Fibroblast of skin of left quadriceps (primary cell): ENCODE measurements at places on chromosomes 2 and 18.
A peak's percentile ranks its signal among the peaks of the same experiment; 100 is the strongest.

DNA sequence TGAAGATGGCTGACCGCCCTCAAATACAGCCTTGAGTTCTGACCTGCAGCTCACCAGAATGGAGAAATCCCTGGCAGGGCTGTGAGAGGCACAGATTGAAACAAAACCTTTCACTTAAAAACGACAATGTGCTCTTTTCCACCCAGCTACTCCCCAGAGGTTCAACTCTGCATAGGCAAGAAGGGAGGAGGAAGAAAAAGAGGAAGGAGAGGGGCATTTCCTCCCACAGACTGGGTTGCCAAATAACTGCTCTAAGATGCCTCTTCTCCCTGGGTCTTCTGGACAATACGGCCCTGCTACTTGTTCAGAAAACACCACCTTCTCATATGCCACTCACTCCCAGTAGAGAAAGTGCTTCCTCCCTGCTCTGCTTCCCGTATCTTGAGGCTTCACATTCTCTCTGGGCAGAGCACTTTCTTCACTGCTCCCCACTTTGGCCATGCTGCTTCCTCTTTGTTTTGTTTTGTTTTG lies 136.4 kb upstream of the SLC1A4 start:
- no peak for DNase-seq

GRCh38 chr2:70922235-70923234 lies 13.2 kb upstream of the ATP6V1B1 start:
- DNase-seq, result no peak

- DNase-seq, result no peak
Measured at GRCh38 chr2:136057802-136058140, 60.2 kb downstream of the CXCR4 start.

- no peak for DNase-seq
Measured at GRCh38 chr2:43011158-43011491, 215.3 kb downstream of the ZFP36L2 start.

GRCh38 chr2:239688122-239688681 lies 287.4 kb upstream of the HDAC4 start:
- no peak for DNase-seq

GRCh38 chr2:118786746-118787145 lies 60.7 kb downstream of the EN1 start:
- no peak for DNase-seq

- DNase-seq, result no peak
Measured at GRCh38 chr2:223822818-223823217, 14.6 kb downstream of the AP1S3 start.

DNA sequence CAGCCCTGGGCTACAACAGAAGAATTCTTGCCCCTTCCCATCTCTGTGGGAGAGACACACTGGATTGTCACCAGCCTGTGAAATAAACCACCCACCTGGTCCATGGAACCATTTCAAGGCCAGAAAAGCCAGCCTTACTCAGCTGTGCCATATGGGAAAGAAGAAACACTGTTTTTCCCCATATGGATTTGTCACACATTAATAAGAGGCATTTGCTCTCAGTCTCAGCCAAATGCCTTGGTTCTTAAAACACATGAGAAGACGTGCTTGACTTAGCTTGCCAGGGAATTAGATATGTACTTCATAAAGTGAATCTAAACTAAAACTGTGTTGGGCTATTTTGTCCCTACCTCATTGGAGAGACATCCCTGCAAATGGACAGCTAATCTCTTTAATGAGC lies 308.6 kb upstream of the TNP1 start:
- no peak for DNase-seq

- DNase-seq, result no peak
Measured at GRCh38 chr2:15814946-15815345, 125.4 kb upstream of the MYCN start.

DNA sequence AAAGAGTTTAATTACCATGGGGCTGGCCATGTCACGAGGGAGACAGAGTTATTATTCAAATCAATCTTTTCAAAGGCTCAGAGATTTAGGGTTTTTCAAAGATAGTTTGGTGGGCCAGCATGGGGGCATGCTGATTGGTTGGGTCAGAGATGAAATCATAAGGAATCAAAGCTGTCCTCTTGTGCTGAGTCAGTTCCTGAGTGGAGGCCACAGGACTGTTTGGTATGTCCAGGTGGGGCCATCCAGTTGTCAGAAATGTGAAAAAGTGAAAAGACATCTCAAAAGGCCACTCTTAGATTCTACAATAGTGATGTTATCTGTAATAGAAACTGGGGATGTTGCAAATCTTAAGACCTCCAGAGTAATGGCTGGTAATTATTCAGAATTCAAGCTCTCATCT lies 288.6 kb downstream of the EN1 start:
- DNase-seq, result no peak

- no peak for DNase-seq
Measured at GRCh38 chr2:195820867-195821565, 164.0 kb downstream of the SLC39A10 start.

DNA sequence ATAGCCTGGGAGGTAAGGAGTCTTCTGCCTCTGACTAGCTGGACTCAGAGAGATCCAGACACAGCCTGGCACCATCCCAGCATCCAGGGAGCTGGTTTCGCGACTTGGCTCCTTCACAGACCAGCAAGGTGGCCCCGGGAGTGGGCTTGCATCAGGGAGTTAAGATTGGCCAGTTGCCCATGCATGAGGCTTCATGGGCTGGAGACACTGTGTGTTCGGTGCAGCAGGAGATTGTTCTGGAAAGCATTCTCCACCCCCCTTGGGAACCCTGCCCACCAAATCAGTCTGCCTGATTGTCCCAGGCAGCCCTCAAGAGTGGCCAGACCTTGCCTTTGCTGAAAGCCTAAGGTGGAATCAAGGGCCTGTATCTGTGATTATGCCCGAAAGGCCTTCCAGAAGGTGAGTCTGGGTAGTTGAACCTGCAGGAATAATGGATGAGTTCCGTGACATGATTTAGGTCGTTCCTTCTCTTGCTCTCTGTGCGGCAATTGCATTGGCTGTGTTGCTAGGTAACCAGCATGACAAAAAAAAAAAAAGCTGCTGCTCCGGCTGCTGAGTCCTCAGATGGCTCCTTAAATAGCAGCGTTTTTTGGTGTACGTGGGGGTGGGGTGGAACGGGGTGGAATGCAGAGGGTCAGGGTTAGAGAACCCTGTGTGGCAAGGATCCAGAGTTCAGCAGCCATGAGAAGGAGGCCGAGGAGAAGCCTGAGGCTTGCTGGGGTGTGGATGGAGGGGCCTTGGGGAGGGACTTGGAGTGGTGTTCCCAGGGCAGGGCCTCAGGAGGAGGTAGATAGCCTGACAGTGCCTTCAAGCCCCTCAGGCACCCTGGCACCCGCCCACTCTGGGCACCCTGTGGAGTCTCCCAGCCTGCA lies 93.0 kb upstream of the MCFD2 start:
- peak; percentile 70 for DNase-seq

GRCh38 chr2:15811367-15811766 lies 129.0 kb upstream of the MYCN start:
- DNase-seq, result no peak

DNA sequence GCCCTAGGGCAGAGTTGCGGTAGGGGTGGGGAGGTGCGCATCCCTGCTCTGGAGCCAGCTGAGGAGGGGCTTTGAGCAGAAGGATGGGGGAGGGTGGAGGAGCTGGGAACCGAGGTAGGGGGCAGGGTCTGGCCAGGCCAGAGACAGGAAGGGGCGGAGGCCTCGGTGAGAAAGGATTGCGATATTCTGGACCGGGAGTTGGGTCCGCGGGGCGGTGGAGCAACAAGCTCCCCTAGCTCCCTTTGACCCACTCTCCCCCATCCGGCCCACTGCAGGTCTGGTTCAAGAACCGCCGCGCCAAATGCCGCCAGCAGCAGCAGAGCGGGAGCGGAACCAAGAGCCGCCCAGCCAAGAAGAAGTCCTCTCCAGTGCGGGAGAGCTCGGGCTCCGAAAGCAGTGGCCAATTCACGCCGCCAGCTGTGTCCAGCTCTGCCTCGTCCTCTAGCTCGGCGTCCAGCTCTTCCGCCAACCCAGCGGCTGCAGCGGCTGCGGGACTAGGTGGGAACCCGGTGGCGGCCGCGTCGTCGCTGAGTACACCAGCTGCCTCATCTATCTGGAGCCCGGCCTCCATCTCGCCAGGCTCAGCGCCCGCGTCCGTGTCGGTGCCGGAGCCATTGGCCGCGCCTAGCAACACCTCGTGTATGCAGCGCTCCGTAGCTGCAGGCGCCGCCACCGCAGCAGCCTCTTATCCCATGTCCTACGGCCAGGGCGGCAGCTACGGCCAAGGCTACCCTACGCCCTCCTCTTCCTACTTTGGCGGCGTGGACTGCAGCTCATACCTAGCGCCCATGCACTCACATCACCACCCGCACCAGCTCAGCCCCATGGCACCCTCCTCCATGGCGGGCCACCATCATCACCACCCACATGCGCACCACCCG lies 4.8 kb downstream of the OTX1 start:
- no peak for DNase-seq

- DNase-seq, result no peak
Measured at GRCh38 chr18:61581578-61582201, 248.5 kb downstream of the CDH20 start.

DNA sequence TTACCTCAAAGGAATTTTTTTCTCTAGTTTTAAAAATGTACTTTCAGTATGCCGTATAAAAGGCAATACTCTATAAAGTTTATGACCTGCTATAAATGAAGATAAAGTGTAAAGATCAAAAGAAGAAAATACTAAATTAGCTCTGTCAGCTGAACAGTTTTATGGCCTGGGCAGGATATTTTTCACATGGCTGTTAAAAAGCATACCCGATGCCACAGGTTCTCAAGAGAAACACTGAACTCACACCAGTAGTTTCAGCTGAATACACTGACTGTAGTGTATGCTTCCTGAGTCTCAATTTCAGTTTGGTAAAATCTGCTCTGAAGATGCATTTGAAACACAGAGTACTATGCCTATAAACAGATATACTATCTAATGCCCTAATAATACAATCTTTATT lies 126.0 kb downstream of the PIGN start:
- no peak for DNase-seq

- DNase-seq, result peak; percentile 76
Measured at GRCh38 chr2:74576863-74577229, 22.3 kb downstream of the DOK1 start.

DNA sequence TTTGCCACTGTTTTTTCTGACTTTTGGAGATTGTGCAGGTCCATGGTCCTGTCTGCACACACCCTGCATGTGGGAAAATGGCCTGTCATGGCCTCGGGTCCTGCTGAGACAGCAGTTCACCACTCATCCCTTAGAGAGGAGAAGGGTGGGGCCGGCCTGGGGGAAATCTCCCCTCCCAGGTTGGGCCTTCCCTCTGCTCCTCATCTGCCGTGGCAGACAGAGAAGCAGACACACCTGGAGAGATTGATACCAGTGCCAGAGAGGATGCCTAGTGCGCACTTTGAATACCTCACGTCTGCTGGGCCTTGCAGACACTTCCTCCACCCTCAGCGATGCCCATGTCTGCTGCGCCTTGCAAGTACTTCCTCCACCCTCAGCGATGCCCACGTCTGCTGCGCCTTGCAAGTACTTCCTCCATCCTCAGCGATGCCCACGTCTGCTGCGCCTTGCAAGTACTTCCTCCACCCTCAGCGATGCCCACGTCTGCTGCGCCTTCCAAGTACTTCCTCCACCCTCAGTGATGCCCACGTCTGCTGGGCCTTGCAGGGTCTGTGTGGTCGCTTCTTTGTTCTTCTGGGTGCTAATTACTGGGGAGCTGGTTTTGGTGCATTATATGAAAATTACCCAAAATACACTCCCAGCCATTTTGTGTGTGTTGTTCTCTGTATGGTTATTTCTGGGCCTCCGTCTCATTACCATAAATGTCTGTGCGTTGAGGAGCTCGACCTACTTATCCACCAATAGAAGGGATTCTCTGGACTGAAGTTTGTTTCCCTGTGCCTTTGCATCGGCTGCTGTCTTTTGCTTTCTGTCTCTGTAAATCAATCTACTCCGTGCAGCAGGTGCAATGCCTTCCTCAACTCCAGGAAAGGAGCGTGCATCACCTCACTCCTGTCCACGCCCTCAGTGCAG lies 186.9 kb upstream of the PXDN start:
- DNase-seq, result no peak

- DNase-seq, result no peak
Measured at GRCh38 chr2:98730053-98730706, 752 bp downstream of the MGAT4A start.

DNA sequence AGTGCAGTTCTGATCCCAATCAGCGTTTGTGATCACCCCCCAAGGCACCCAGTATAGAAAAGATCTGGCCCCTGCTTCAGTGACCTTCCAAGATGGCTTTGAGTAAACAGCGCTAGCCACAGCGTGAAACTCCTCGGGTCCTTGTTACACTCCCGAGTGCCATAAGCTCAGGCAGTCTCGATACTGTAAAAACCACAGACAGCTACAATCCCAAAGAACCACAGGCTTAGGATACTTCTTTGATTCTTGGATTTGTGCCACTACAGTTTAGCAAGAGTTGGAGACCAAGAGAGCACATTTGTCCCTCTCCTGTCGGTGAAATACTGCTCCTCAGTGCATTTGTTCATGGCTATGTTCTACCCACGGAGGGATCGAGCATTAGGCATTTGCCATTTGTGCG lies 352.5 kb upstream of the ZNF521 start:
- no peak for DNase-seq

GRCh38 chr2:117693154-117693553 lies 121.3 kb upstream of the DDX18 start:
- DNase-seq, result no peak

GRCh38 chr2:64998658-64999061 lies 9.5 kb downstream of the SLC1A4 start:
- DNase-seq, result no peak

DNA sequence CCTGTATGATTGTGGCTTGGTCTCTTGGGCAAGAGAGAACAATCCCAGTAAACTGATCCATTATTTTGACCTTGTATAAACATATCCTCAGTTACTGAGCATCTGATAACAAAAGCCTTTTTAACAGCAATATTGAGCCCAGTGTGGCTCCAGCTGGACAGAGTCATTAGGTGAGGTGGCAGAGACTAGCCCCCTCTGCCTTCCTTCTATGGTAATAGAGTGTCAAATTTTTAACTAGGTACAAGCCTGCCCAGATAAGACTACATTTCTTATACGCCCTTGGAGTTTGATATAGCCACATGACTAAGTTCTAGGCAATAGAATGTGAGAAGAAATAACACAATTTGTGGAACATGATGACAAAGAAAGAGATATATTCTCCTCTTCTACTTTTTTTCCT lies 56.2 kb downstream of the HNMT start:
- DNase-seq, result no peak

DNA sequence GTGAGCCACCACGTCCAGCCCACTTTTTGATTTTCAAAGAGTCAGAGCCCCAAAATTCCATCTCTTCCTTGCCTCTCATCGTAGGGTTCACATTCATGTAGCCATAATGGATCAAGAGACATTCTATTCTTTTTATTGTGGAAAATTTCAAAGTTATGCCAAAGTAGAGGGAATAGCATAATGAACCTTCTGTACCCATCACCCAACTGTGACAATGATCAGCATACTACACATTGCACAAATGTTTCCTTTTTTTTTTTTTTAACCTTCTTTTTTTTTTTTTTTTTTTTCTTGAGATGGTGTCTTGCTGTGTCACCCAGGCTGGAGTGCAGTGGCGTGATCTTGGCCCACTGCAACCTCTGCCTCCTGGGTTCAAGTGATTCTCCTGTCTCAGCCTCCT lies 162.4 kb downstream of the EML6 start:
- no peak for DNase-seq
